ENCODE measurements at places on chromosomes 12 and 14. TPM values are rescaled to one million over a fixed set of nuclear protein-coding genes. Genes with fewer than 3 reads are reported as not detected.

RNASE7 gene
- total RNA-seq = not detected

CMKLR1 gene
- 2.9 TPM for total RNA-seq

ISM2 gene
- total RNA-seq = 0.88 TPM

CYP46A1 gene
- total RNA-seq = 106 TPM

ATL1 gene
- total RNA-seq = 83.9 TPM

SLC17A8 gene
- 1.6 TPM for total RNA-seq

- DNase-seq = no peak
Measured at GRCh38 chr12:58323676-58324075, 382.3 kb downstream of the ATP23 start.

DNA sequence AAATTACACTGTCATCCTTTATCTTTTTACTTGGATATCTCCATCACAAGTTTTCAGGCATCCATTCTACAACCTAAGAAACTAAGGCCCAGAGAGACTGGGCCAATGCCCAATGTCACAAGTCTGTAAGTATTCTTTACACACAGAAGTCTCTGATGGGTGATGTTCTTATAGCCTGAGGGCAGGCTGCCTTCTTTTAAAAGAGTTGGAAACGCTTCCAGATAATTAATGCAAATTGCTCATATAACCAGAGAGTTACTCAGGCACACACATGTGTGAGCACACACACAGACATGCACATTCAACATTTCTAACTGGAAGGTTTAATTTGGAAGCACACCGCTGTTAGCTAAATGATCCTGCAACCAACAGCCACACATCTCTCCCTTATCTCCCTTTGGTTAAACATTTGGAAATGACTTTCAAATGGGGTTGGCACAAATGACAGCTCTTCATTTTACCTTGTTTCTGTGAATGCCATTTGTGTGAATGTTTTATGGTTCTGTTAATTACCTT is 160.8 kb upstream of the TMPO start:
- DNase-seq = no peak

GRCh38 chr12:125187148-125187745 is 122.0 kb downstream of the AACS start:
- DNase-seq = no peak

GRCh38 chr14:94153750-94154342 is 20.3 kb upstream of the PPP4R4 start:
- no peak for DNase-seq

GRCh38 chr14:49924852-49925251 is 32.0 kb downstream of the ARF6 start:
- DNase-seq = no peak

GRCh38 chr12:52691076-52691840 is 11.1 kb upstream of the KRT1 start:
- DNase-seq = no peak

- DNase-seq = no peak
Measured at GRCh38 chr14:89841851-89842250, 112.7 kb downstream of the EFCAB11 start.

- DNase-seq = no peak
Measured at GRCh38 chr12:12938541-12938940, 13.4 kb downstream of the GPRC5D start.

- no peak for DNase-seq
Measured at GRCh38 chr12:68305278-68305677, 26.9 kb downstream of the MDM1 start.

DNA sequence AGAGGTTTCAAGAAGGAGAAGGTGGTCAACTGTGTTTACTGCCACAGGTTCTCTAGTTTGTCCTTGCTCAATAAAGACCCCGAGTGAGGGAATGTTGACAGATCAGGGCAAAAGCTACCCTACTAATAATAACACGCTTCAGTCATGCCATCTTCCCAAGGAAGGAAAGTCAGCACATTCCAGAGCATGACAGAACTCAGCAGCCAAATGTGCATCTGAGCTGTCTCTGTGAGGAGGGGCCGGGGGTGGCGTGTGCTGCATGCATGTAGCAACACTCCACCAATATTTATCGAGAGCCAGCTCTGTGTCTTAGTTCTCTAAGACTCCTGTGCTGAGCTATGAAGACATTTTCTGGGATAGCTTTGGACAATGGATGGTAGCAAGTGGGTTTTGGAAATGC is 260.4 kb downstream of the DPF3 start:
- no peak for DNase-seq

GRCh38 chr12:131861261-131862083 is 33.0 kb upstream of the ULK1 start:
- no peak for DNase-seq

GRCh38 chr12:129830796-129831195 is 73.0 kb downstream of the TMEM132D start:
- DNase-seq = no peak

GRCh38 chr12:4109826-4110225 is 163.7 kb upstream of the CCND2 start:
- no peak for DNase-seq

GRCh38 chr12:121921066-121921465 is 2.7 kb downstream of the CFAP251 start:
- no peak for DNase-seq

- no peak for DNase-seq
Measured at GRCh38 chr14:89240414-89240813, 176.6 kb downstream of the FOXN3 start.

- no peak for DNase-seq
Measured at GRCh38 chr12:13790317-13790716, 191.1 kb downstream of the GRIN2B start.

DNA sequence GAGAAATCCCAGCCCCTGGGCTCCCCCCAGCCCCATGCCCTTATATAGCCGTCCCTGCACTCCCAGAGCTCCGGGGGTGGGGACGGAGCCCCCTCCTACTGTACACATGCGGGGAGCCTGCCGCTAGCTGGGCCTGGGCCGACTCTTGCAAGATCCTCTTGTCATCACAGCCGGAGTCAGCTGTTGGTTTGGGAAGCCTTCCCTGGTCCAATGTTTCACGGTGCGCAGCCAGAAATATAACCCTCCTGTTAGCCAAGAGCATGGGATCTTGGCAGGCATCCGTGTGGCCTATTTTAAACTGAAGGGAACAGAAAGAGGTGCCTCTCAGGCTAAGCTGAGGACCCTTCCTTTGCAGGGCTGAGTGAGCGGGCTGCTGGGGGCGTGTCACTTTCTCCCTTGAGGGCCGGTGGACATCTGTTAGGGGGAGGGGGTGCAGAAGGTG is 175.3 kb downstream of the TSPAN9 start:
- peak; percentile 96 for DNase-seq

GRCh38 chr14:70359076-70359424 is 433 bp downstream of the COX16 start:
- no peak for DNase-seq

DNA sequence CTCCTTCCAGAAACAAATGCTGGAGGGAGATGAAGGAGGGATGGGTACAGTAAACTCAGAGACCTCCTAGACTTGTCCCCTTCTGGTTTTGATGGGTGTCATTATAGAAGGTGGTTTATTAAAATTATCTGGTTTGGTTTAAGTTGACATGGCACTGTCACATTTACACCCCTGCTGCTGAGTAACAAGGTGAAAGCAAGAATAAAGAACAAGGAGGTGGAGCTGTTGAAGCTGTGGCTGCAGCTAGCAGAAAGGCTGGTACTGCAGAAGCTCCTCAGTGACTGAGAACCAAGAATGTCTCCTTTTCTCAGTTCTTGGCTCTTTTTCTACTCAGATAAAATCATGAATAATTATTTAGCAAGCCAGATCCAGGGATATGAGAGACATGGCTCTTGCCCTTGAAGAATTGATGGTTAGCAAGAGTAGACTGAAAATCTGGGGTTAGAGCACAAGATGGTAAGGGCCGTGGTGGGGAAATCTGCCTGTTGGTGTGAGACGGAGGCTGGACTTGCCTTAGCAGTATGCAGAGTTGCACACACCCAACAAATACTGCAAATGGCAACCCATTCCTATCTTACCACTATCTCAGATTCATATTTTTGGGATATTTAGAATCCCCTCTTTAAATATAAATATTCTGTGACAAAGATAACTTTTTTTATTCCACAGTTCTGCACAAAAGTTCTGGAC is at the start of gene GZMH:
GZMH (minus strand) TSS at position 31 of the 690 bp plus-strand sequence. CDS start 72 bp downstream, outside the sequence.
- DNase-seq = no peak

GRCh38 chr12:86801439-86801838 is 545.2 kb upstream of the MGAT4C start:
- no peak for DNase-seq

GRCh38 chr12:109652977-109653264 is 60.7 kb upstream of the FAM222A start:
- DNase-seq = no peak

- no peak for DNase-seq
Measured at GRCh38 chr12:31325524-31325875, 450 bp downstream of the SINHCAF start.

- no peak for DNase-seq
Measured at GRCh38 chr12:1815814-1816729, 4.3 kb upstream of the LRTM2 start.

DNA sequence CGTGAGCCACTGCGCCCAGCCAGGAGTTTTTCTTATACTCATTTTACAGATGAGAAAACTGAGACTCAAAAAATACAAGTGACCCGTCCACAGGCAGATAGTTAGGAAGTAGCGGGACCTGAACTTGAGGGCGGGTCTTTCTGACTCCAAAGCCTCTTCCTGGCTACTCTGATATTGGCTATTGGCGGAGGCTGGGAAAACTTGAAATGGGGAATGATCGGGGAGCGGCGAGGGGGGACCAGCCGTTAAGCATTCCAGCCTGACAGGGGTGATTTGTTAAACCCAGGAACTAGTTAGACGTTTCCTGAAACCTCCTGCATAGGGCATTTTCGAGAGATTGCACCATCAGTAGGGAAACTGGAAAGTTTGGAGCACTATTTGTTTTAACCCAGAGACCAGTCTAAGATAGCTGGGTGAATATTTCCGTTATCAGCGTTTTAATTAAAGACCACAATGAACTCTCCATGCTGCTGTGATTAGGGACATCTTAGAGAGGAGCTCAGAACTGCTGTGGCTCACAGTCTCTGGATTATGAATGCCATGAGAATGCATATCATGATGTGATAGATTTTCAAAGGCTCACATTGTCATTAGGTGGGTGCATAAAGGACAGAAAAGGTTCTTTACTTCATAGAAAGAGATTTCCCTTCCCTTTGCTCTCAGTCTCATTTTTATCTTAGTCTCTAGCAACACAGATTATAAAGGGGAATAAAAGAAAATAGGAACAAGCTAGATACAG is 2.5 kb downstream of the NR1H4 start:
- no peak for DNase-seq

DNA sequence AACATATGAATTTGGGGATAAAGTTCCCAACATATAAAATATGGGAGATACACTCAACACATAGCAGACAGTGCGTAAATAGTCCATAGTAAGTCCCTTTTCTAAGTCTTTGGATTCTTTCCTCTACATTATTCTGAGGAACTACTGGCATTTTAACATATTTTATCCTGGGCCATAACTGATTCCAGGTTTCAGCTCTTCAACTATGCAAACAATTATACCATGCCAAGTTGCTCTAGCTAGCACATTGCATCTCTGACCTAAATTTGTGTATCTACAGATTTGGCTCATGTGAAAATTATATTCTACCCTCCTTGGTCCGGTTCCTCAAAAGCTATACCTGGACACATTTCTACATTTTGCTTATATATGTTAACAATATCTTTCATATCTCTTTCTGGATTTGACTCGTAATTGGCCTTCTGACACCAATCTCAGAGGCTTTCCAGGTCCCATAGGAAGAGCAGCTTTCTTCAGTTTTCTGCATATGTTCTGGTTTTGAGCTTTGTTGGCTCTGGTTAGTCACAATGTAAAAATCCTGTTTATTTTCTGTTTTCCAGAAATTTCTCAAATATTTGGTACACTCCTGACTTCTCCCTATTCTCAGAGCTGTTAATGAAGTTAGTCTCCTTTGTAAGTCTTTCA is 305.4 kb downstream of the BMP4 start:
- no peak for DNase-seq

- DNase-seq = no peak
Measured at GRCh38 chr14:97428808-97429440, 631.7 kb downstream of the VRK1 start.

- DNase-seq = no peak
Measured at GRCh38 chr12:121038861-121039668, at the start of gene OASL. Gene OASL (minus strand): TSS chr12:121039246. CDS start chr12:121038971, 275 bp downstream.

- DNase-seq = no peak
Measured at GRCh38 chr14:99351166-99352007, 79.4 kb upstream of the BCL11B start.

GRCh38 chr12:95277139-95277538 is 59.5 kb downstream of the VEZT start:
- no peak for DNase-seq

DNA sequence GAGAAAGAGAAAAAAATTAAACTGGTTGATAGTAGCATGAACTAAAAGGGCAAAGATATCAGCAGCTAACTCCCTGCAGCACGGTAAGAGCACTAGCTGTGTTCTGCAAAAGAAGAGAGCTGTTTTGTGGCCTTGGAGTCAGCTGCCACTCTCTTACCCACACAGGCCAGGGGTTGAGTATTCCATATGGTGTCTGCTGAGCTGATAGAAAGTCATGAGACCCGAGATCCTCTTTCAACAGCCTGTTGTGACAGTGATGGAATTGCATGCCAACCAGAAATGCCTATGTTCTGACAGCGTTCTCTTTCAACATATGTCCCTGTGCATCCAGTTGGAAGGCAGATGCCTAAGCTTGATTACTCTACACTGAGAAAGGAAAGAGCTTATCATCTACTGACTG is 39.9 kb downstream of the TMTC1 start:
- DNase-seq = no peak

DNA sequence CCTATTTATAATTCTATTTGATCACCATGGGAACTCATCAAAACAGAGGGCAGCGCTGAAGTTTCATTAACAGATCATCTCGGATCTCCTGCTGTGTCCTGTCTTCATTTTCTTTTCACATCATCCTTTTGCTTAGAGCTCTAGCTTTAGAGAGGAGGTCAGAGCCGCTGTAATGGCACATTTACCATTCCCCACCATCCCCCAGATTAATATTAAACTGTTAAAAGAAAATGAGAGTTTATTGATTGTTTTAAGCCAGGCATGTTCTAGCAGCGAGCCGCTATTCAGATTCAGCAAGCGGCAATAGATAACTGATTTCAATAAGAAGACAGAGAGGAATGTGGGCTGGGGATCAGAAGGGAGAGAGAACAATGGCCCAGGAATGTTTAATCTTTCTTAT is 308.8 kb downstream of the EGLN3 start:
- no peak for DNase-seq

DNA sequence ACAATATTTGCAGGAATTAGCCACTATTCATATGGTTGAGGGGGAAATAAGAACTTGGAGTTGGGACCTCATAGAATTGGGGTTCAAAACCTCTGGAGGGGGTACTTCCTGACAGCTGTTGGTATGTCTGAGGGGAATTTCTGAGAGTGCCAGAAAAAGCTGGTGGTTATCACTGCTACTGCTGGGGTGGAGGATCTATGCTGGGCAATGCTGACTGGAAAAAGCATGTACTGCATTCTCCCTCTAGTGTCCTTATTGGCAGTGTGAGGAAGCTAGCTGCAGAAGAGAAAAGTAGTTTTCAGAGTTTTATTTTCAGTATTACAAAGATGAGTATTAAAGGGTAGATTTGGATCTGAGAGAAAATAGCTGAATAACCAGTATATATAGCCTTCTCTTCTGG is 88.8 kb downstream of the FUT8 start:
- DNase-seq = no peak
